ENCODE measurements at places on chromosomes 3 and 15. TPM values are rescaled to one million over a fixed set of nuclear protein-coding genes. Genes with fewer than 3 reads are reported as not detected.
A peak's percentile ranks its signal among the peaks of the same experiment; 100 is the strongest.

DNA sequence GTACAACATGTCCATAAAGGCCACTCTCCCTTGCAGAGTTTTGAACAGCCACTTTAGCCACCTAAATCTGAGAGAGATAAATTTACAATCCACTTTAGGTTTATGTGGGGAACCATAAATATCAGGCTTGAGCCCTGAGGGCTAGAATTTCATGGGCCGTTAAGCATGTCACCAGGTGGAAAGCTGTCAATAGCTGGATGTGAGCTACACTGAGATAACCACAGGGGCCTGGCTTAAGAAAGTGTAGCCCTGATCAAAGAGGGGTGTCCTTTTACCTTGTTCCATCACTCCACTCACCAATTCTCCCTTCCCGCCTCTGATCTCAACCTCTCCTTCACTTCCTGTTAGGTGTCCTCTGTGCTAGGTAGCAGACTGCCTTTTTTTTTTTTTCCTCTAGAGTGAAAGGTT, 172.8 kb upstream of the ICE2 start:
- DNase-seq: no peak

GP9 gene
- 0.39 TPM for total RNA-seq

MYZAP gene
- 21.3 TPM for total RNA-seq

DNA sequence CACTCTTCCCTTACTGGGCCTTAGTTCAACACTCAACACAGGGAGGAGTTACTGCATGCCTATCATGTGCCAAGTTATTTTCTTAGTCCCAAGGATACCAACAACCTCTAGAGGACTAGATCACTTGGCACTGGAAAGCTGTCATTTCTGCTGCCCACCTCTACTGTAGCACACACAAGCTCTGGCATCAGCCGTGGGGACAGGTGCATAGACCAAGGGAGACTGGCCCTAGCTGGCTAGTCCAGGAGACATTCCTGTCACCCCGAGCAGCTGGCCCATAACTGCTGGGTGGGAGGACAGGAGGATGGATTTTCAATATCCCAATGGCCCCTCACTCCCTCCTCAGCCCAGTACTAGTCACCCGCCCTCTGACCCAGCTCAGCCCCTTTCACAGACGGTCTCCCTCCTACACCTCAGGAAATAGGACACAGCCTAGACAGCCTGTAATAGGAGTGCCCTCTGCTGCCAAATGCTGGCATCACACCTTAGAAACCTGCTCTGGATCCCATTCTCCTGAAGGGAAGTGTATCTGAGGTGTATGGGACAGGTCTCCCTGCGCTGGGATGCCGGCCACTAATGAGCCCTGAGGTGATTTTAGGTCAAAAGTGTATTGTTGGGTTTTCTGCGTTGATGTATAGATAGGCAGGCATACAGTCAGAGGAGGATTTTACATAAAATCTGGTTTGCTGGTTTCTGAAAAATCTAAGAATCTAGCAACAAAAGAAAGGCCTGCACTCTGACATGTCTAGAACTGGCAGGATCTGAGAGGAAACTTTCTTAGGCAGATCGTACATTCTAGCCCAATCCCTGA, 3.4 kb upstream of the DZIP1L start:
- DNase-seq: peak; percentile 37

DNA sequence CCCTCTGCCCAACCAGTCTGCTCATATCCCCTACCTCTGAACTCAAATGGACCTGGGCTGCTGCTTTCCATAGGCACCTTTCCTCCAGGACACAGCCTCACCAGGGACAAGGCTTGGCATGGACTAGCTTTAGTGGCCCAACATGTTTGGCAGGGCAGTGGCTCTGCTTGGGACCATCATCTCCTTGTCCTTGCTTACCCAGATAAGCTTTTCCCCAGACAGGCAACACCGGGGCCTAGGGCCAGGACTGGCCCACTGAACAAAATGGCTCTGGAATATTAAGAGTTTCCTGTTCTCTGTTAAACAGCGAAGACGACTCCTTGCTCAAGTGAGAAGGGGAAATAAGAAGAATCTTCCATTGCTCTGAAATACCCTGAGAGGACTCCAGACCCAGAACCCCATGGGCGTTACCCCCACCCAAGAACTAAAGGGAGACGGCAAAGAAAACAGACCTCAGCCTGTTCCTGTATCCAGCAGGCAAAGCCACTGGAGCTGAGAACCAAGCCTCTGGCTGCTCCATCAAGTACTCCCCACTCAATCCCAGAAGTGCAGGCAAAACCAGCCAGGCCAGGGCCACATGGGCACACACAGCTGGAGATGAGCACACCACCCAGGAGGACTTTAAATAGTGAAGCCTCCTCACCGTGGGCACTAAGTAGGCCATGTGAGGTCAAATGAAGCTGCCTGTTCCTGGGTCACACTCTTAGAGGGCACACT, 45.5 kb downstream of the CTNNB1 start:
- no peak for DNase-seq

- no peak for DNase-seq
These were observed 263.9 kb downstream of the FAM43A start for GRCh38 chr3:194949592-194949991.

GRCh38 chr3:88005066-88005465, 53.7 kb downstream of the CGGBP1 start:
- DNase-seq: no peak

ISLR gene
- 10.2 TPM for total RNA-seq

DNA sequence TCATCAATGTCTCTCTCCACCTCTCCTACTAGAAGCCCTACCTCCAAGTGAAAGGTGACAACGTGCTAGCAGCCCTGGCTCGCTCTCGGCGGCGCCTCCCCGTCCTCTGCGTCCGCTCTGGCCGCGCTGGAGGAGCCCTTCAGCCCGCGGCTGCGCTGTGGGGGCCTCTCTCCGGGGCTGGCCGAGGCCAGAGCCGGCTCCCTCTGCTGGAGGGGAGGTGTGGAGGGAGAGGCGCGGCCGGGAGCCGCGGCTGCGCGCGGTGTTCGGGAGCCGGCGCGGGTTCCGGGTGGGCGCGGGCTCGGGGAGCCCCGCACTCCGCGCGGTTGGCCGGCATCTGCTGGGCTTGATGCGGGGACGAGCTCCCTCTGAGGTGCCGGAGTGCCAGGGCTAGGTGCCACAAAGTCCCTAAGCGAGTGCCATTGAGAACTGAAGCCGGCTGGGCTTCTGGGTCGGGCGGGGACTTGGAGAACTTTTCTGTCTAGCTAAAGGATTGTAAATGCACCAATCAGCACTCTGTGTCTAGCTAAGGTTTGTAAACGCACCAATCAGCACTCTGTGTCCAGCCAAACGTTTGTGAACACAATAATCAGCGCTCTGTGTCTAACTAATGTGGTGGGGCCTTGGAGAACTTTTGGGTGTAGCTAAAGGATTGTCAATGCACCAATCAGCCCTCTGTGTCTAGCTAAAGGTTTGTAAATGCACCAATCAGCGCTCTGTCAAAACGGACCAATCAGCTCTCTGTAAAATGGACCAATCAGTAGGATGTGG, 84.8 kb upstream of the ARRDC4 start:
- no peak for DNase-seq

KBTBD12 gene
- total RNA-seq: 3.8 TPM
